ENCODE measurements at places on chromosomes 1 and 21.
A peak's percentile ranks its signal among the peaks of the same experiment; 100 is the strongest.

DNA sequence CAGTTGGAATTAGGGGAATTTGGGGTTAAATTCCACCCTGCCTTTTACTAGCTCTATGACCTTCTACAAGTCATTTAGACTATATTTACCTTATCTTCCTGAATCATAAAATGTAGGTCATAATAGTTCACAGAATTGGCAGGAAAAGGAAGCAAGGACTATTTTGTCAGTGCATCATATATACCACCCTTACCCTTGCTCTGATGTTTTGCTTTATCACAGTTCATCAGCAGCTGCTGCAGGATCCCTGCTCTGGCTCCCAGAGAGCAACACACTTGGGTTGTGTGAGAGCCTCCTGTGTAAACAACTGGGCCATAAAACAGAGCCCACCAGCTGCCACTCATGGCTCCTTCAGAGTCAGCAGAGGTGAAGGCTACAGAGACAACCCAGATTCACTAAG, 631.6 kb upstream of the CAMK1G start:
- DNase-seq = no peak

- peak; percentile 57 for DNase-seq
Measured at GRCh38 chr1:29282924-29283803, 46.8 kb downstream of the PTPRU start.

DNA sequence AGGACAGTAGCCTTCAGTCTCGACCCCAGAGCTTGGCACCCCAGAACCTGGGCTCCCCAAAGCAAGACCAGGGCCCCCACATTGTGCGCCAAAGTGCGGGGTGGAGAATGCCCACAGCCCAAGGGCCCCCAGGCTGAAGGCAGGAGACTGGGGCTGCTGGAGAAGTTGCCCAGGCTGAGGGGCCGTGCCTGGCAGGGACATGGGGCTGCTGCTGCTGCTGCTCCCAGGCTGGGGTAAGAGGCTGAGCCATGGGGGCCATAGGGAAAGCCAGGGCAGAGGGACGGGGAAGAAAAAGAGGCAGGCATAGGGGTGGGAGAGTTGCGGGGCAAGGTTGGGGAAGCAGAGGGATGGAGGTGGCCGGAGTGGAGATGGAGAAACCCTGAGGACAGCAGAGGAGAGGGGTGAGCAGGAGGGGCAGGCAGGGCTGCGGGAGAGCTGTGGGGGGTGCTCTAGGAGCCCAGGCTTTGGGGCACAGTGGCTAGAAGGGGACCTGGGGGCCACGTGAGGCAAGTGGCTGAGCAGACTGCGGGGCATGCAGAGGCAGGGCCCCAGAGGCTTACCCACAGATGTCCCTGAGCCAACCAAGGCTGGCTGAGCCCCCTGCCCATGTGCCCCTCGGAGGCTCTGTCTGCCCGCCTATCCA, 18.9 kb downstream of the SLC27A3 start:
- no peak for DNase-seq

GRCh38 chr1:66273656-66274055, 260.3 kb upstream of the SGIP1 start:
- DNase-seq = no peak

- no peak for DNase-seq
Measured at GRCh38 chr21:44850905-44851657, 22.4 kb downstream of the PTTG1IP start.

- DNase-seq = no peak
Measured at GRCh38 chr1:1550591-1551432, 10.4 kb upstream of the TMEM240 start.

Data from NCI-H1048 (cell line).